ENCODE measurements at places on chromosomes 3 and 15.

GRCh38 chr15:39781967-39782302, 706 bp downstream of the FSIP1 start:
- no peak for DNase-seq

DNA sequence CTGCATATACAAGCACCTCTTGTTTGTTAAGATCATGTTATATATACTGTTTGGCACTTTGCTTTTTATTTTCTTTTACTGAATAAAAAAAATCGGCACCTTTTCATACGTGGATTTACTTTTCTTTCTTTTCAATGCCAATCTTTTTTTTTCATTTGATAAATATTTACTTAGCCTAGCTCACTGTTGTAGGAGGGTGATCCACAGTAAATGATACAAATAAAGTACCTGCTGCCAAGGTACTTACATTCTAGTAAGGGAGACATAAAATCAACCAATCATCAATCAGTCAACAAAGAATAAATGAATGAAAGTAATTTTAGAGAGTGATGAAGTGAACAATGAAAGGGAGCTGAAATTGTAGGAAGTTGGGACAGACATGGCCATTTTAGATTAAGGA, 18.3 kb downstream of the GNB5 start:
- no peak for DNase-seq

DNA sequence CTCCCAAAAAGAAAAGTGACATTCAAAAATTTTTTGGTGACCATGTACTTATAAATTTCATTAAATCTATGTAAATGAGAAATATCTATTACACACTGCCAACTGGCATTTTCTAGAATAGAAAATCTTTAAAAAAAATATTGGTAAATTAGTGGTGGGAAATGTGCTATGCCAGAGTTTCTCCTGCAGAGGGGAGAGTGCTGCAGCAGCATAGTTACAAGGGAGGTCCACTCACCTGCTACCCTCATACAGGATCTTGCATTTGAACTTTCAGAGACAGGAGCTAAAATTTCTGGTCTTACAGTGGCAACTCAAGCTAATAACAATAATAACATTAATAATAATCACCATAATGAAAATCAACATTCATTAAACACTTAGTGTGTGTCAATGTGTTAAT, 459.6 kb downstream of the NSUN3 start:
- no peak for DNase-seq

DNA sequence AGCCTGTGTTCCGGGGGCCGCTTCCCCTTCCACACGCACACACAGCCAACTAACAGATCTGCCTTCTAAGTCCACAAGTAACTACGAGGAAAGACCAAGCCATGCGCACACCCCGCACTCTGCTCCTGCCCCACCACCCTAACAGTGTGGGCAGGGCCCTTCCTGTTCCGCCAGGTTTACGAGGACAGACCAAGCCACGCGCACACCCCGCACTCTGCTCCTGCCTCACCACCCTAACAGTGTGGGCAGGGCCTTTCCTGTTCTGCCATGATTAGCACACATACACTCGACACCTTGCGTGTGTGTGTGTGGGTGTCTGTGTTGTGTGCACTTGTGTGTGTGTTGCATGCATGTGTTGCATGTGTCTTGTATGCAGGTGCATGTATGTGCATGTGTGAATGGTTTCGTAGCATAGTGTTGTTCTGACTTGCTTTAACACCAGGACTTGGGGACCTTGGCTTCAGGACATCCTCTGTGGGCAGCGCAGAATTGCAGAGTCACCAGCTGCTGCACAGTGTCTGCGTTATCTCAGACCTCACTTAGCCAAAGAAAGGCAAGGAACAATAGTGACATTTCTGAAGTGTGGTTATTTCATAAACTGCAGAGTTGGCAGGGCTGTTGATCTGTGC, 114.4 kb downstream of the CHSY1 start:
- DNase-seq = no peak

GRCh38 chr3:14047027-14047426, 77.6 kb downstream of the CHCHD4 start:
- no peak for DNase-seq

GRCh38 chr15:89164712-89165211, 56.6 kb downstream of the RLBP1 start:
- DNase-seq = no peak

DNA sequence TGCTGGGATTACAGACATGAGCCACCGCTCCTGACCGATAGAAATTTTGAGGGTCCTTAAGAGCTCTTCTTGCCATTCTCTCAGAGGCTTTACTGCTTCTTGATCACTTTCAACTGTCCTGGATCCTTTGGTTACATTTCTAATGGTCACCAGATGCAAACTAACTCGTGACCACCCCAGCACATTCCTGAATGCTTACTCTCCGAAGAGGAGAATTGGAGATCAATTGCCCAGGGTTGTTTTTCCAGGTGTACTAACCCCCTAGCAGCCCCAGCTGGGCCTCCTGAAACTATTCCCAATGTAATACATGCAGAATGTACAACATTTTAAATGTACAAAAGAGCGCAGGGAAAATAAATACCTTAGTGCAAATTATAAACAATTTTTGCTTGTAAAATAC, 65.1 kb upstream of the TBL1XR1 start:
- no peak for DNase-seq

- DNase-seq = no peak
Measured at GRCh38 chr15:98433856-98434255, 214.5 kb upstream of the IGF1R start.

GRCh38 chr3:152243301-152243711, 25.4 kb upstream of the MBNL1 start:
- peak; percentile 67 for DNase-seq

DNA sequence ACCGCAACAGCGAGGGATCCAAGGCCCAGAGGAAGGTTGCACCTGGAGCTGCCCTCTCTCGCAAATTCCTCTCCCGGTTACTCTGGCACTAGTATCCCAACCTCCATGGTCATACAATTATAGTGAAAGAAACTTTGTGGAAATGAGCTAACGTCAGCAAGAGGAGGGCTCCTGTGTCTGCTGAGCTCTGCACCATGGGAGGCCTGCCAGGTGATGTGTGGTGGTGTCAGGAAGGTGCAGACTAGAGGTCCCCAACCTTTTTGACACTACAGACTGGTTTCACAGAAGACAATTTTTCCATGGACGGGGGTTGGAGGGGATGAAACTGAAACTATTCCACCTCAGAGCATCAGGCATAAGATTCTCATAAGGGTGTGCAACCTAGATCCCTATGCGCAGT, 13.2 kb upstream of the IQCF6 start:
- DNase-seq = no peak

DNA sequence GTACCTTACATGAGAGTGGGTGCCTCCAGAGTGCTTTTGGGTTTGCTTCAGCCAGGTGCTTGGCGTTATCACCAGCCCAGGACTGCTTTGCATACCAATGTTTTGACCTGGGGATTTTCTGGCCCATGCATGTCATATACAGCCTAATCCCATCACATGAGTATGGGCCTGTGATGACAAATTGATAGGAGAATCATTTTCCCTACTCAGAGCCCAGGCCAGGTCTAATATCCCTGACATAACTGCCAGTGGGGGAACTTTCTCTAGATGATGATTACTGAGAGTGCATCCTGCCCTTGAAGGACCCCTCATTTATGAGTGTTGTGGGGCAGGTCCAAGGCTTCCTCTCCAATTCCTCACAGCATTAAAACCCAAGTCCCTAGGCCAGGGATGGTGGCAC, 197.5 kb upstream of the LYSMD4 start:
- no peak for DNase-seq

DNA sequence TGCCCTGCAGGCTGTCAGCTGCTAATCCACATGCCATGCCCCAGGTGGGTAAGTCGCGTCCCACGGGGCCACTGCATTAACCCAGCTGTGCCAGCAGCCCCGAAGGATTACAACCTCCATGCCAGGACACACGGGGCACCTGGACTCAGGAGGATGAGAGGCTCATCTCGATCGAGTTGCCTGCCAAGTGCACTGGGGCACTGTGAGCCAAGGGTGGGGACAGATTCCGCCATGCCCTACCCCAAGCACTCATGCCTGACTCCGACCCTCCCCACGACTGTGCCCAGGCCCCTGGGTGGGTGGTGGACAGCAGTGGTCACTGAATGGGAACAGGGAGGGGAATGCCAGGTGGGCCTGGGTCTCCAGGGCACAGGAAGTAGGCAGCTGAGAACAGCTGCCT, 20.7 kb upstream of the SNRPA1 start:
- DNase-seq = no peak

- DNase-seq = peak; percentile 37
Measured at GRCh38 chr3:129233538-129233937, 15.9 kb upstream of the COPG1 start.

GRCh38 chr3:20376665-20377217, 190.7 kb upstream of the SGO1 start:
- DNase-seq = no peak

GRCh38 chr3:128081226-128081625, 29.0 kb downstream of the SEC61A1 start:
- no peak for DNase-seq

GRCh38 chr15:33309602-33310276, 1.0 kb upstream of the RYR3 start:
- no peak for DNase-seq

GRCh38 chr3:144921710-144922109, 950.1 kb downstream of the DIPK2A start:
- DNase-seq = no peak

DNA sequence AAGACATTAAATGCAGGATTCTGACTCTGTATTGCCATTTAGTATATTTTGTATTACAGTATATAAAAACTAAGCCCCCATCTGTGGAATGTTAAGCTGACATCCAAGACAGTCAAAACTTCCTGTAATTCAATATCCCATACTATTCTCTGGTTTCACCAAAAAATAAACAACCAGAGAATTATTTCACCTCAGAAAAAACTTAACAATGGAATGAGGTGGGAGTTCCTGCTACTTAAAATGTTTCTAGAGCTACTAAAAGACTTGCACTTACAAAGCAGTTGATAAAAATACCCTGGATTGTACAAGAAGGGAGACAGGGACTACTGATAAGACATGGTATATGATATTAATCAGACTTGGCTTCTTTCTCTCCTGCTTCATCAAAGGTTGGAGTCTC, 8.3 kb downstream of the ARL13B start:
- DNase-seq = no peak

DNA sequence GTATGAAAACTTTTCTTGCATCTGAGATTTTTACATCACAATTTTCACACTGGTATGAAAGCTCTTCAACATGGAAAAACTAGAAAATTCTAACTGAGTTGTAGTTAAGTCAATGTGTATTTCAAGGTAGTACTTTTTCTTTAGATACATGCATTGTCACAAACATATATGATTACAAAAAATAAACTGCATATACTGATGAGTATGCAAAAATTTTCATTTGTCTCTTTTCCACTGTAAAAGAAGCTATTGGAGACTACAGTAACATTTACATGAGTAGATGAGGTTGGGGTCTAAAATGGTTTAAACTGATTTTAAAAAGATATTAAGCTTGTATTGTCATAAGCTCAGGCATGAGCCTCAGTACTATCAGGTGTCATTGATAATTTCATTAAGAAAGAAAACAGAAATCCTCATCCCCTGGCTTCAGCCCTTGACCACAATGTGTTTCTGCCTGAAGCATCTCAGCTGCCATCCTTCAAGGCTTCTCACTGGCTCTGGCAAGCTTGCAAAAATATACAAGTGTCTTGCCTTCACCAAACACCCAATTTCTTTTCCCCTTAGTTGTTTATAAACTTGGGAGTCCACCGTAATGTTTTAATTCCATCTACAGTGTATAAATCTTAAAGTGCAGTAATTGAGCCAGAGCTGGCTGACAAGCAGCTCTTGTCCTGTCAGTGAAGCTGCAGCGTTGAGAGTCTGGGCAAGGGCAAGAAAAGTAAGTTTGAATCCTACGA, 71.9 kb downstream of the ALDH1A2 start:
- no peak for DNase-seq

GRCh38 chr3:65539616-65540015, 499.1 kb downstream of the MAGI1 start:
- no peak for DNase-seq

GRCh38 chr15:25445412-25445811, 6.6 kb upstream of the UBE3A start:
- DNase-seq = no peak

GRCh38 chr3:55541016-55541415, 53.9 kb upstream of the WNT5A start:
- DNase-seq = no peak

DNA sequence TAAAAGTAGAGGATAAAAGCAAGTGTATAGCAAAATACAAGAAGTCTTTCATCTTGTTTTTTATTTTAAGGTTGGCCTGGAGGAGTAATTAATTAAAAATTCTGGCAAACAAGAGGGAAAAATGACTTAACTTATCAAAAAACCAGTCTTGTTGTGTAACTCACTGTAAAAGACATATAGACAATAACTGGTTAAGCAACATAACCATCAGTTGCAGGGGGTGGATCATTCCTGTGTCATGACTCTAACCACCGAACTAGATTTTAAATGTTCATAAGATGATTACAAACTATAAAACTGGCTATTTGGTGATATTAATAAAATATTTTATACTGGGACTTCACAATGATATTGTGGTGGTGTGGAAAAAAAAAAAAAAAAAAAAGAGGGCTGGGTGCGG, 130.6 kb downstream of the STAG1 start:
- DNase-seq = no peak

DNA sequence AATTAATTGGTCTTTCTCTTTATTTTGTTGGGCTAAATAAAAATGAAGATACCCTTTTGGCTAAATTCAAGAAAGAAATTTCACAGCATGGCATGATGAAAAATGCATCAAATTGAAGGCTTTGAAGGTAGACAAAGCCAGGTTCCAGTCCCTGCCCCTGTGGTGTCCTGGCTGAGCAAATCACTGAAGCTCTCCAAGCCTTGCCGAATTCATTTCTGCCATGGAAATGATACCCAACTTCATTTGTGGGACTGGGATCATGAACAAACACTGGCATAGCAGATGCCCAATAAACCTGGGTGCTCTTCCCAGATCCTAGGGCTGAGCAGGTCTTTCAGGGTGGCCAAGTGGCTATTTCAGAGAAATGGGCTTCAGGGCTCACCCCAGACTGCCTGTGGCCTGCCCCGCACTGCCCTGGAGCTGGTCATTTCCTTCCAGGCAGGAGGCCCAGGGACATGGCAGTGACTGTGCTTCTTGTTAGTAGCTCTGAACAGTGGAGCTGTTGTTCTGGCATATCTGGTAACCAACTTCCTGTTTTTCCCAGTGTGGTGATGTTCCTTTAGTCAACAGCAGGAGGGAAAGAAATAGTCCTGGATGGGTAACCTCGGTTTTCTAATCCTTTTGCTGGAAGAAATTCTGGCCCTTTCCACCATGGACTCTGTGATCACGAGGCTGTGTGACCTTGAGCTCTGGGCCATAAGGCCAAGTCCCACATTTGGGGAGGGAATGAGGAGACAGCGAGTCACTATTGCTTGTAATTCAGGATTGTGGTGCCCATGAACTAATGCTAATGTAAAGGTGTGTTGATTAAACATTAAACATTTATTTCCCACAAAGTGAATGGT, 47.6 kb downstream of the CTDSPL start:
- no peak for DNase-seq

DNA sequence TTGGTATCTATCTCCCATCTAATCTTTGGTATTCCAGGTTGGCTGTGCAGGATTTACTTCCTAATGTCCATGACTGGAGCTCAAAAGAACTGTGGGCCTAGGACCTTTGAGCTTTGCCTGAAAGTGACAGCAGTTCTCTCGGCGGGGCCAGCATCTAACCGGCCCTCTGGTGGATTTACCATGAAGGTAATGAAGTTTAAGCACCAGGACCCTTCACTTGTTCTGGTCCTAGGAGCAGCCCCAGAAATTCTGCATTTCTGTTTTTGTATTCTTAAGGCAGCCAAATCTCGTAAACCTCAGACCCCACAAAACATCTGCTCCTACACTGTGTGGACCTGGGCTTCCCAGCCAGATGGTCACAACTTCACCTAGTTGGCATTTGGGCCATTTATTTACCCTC, 13.0 kb downstream of the CALML4 start:
- no peak for DNase-seq

Measured in CD4-positive, alpha-beta T cell treated with Interleukin-10 for 1 hour (primary cell).